ENCODE measurements at places on chromosomes 4 and X.

DNA sequence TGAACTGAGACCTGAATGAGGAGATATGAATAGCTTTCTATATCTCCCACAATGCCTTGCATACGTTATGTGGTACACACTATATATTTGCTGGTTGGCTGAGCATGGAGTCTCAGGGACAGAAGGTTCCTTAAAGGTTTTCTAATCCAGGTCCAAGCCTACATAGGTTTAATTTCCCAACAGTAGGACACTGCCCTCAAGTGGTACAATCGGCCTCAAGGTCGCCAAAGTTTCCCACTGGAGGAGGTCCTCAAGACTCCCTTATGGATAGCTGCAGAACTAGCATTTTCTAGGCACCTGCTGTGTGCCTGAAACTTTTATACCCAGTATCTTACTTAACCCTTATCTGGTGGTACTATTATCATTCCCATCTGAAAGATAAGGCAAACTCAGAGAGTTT is 21.0 kb upstream of the EFNB1 start:
- DNase-seq, result no peak

DNA sequence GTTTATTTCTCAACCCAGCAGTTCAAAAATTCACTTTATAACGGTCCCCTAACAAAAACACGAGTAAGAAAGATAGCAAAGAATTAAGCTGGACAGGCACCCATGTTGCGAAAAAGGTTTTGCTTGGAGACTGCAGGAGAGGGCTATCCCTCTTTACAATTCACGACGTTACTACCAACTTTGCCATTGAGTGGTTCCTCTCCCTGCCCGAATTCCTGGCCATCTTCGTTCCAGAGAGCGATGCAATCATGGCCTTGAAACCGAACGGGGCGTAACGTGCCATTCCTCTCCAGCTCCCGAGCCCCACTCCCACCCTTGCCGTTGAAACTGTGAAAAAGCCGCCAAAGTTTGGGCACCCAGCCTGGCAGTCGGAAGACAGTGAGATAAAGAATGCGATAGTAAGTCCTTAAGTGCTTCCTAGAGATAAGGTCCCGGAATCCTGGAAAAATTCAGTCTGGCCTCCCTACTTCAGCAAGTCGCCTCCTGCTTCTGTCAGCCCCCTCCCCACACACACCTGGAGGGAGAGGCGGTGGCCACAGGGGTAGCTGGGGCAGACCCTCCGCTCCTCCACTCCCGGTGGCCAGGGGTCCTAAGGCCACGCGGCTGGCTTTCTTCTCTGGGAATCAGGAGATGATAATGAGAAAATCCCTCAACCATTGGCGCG is 65.2 kb downstream of the FBXO8 start:
- no peak for DNase-seq

DNA sequence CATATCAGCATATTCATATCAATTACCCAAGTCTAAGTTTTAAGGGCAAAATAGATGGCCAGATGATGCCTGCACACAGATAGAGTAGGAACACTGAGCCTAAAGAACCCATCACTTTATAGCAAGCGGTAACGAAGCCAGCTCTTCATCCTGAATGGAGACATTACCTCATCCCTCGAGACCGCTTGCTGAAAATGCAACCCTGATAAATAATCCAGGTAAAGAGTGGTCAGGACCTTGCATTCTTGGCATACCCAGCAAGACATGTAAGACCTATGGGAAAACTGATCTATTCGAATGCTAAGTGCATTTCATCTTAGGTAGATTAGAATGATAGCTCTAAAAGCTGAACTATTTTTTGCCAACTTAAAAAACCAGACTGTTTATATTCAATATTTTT is 25.3 kb downstream of the DCHS2 start:
- no peak for DNase-seq

GRCh38 chrX:10971176-10971575 is 140.0 kb upstream of the HCCS start:
- DNase-seq, result no peak

DNA sequence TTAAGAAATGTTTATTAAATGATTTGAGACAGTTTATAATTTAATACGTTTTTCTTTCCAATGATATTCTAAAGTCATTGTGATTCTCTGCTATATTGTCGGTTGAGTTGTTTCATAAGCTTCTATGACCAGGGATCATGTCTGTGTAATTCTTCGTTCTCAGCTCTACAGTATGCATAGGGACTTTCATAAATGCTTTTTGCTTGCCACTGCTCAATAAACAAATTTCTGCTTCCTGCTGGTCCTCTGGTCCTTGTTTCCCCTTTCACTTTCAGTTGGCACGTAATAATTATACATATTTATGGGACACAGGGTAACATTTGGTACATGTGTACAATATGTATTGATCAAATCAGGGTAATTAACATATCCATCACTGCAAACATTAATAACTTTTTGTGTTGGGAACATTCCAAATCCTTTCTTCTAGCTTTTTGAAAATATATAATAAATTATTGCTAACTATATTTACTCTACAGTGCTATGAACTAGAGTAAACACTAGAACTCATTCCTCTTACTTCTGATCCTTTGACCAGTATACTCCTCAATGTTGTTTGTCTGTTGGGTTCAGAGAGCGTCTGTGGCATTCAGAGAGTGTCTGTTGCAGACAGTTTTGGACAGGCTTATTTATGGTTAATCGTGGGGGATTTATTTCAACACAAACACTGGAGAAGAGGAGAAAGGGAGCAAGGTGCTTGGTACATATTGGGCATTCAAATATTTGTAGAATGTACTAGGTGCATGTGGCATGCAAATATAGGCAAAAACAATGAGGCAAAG is 68.3 kb upstream of the SPANXB1 start:
- DNase-seq, result no peak

GRCh38 chrX:94850811-94851210 is 1176.8 kb downstream of the FAM133A start:
- no peak for DNase-seq
